ENCODE measurements at places on chromosomes 2 and 18. TPM values are rescaled to one million over a fixed set of nuclear protein-coding genes. Genes with fewer than 3 reads are reported as not detected.

EVX2 gene
- not detected for total RNA-seq

COLEC11 gene
- total RNA-seq = not detected

DSC1 gene
- total RNA-seq = not detected

- DNase-seq = peak; percentile 26
Observed at GRCh38 chr18:50312296-50313030, 25.0 kb upstream of the CXXC1 start.

GRCh38 chr2:65431421-65432226 is 775 bp downstream of the SPRED2 start:
- DNase-seq = no peak

GRCh38 chr2:38733300-38733971 is 17.7 kb downstream of the SRSF7 start:
- DNase-seq = no peak

- no peak for DNase-seq
Observed at GRCh38 chr18:50468807-50469206, 91.1 kb upstream of the MAPK4 start.

DNA sequence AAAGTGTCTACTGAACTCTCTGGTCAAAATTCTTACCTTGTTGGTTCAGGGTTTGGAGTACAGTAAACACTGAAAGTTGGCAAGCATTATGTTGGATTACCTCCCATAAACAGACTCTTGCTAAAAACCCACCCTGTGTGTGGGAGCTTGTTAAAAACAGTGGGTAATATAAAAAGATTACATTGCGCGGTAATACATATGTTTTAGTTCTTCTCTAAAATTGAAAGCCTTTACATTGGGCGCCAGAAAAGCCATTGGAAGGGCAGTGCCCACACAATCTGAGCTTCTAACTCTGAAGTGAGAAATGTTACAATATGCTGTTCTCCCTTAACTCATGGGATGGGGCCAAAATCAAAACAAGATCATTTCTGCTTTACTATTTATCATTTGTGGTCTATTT is 510.7 kb downstream of the CNTNAP5 start:
- no peak for DNase-seq

DNA sequence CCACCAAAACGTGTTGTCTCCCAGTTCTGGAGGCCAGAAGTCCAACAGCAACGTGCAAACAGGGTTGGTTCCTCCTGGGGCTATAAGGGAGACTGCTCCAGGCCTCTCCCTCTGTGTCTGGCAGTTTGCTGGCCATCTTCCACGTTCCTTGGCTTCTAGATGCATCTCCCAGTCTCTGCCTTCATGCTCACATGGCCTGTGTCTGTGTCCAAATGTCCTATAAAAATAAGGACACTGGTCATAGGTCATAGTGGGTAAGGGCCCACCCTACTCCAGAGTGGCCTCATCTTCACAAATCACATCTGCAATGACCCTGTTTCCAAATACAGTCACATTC is 69.4 kb upstream of the TAF1B start:
- DNase-seq = no peak

Measured in renal cortical epithelial cell (primary cell).